GM13977 (cell line): ENCODE measurements at places on chromosomes 11 and 22.

DNA sequence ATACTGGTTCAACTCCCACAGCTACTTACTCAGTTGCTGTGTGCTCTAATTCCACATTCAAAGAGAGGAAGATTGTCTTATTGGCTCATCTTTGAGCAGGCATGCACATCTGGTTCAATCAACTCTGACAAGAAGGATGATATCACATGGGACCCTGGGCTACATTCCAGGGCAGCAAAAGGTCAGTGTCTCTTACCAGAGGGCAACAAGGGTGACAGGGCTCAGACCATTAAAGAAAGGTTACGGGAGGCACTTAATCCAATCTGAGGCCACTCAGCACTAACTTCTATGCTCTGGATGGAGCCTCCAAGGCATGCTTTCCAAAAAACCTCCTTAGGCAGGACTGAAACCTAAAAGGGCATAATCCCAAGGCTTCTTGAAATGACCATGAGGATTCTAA lies 549.4 kb upstream of the API5 start:
- DNase-seq, result no peak

DNA sequence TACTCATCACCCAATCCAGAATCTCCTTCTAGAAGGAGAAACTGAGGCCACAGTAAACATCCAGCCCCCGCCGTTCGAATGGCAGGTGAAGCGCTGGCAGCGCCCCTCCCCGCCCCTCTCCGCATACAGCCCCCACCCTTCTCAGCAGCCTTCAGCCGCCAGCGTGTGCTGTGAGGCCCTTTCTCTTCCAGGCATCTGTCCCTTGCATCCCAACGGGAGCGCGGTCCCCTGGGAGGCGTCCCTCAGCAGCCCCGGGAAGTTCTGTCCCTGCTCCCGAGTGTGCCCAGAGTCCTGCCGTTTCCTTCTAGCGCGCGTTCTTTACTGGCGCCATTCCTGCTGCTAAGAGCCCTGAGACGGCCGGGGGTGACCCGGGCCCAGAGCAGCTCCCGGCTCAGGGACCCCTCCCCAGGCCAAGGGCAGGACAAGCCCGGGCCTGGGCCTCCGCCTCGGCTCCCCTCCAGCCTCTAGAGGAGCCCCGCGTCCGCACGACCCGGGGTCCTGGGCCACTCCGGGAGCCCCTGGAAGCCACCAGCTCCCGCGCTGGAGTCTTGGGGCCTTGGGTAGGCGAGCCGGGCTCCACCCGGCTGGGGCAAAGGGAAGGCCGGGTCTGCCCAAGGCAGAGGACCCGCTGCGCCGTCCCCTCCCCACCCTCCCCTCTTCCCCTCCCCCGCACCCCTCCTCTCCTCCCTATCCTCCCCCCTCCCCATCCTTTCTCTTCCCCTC lies 450.4 kb downstream of the OPCML start:
- DNase-seq, result no peak

GRCh38 chr11:110757066-110757465 lies 44.8 kb upstream of the ARHGAP20 start:
- no peak for DNase-seq

GRCh38 chr11:90250970-90251369 lies 28.1 kb upstream of the CHORDC1 start:
- no peak for DNase-seq

DNA sequence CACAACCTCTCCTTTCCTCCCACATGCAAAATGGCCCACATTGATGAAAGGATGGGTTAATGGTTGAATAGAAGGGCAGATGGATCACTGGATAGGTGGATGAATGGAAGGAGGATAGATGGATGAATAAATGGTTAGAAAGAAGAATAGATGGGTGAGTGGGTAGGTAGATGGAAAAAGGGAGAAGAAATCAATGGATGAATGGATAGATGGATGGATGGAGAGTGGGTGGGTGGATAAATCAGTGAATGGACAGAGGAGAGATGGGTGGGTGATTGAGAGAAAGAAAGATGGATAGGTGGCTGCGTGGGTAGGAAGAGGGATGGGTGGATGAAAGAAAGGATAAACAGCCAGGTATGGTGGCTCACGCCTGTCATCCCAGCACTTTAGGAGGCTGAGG lies 1.2 kb downstream of the SEC14L3 start:
- no peak for DNase-seq

- DNase-seq, result no peak
These were observed 34.7 kb upstream of the RFPL3 start for GRCh38 chr22:32322986-32323385.

GRCh38 chr11:57181678-57182305 lies at the start of gene LRRC55:
Gene LRRC55, plus strand, starts transcription at chr11:57181953. Its CDS starts 70 bp downstream, at chr11:57182023.
- DNase-seq, result no peak

- no peak for DNase-seq
These were observed 260.9 kb downstream of the KIRREL3 start for GRCh38 chr11:126739499-126740145.

GRCh38 chr22:50671641-50672040 lies 982 bp upstream of the SHANK3 start:
- peak; percentile 30 for DNase-seq

GRCh38 chr22:19710769-19711106 lies 3.6 kb upstream of the SEPTIN5 start:
- no peak for DNase-seq

DNA sequence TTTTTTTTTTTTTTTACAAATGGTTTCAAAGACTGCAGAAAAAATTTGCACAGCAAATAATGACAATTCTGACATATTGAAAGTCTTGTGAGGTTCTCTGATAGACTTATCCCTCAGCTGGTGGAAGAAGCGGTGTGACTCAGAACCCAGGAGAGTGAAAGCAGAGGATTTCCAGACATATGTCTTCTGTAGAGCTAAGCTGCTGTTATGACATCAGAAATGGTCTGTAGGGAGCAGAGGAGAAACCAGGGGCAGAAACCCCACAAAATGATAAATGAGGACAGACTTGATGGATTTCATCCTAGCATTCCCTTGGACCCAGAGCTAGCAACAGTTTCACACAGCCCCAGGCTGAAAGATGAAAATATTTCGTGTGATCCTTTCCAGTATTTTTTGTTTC lies 582.6 kb downstream of the METTL15 start:
- DNase-seq, result no peak

DNA sequence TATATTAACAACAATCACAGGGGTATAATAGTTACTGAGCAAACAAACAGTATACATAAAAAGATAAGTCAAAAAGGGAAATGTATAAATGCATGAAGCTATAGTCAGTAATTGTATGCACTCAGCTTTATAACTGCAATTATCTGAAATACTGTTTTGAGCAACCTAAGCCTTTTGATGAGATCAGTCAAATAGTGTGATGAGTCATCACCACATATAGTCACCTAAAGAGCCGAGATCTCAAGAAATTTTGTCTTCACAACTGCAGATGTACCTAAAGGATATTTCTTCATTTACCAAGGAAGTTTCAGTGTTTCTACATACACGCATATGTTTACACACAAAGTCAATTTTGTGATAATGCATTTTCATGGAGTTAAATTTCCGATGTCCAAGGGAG lies 5.4 kb upstream of the OR51A2 start:
- no peak for DNase-seq

DNA sequence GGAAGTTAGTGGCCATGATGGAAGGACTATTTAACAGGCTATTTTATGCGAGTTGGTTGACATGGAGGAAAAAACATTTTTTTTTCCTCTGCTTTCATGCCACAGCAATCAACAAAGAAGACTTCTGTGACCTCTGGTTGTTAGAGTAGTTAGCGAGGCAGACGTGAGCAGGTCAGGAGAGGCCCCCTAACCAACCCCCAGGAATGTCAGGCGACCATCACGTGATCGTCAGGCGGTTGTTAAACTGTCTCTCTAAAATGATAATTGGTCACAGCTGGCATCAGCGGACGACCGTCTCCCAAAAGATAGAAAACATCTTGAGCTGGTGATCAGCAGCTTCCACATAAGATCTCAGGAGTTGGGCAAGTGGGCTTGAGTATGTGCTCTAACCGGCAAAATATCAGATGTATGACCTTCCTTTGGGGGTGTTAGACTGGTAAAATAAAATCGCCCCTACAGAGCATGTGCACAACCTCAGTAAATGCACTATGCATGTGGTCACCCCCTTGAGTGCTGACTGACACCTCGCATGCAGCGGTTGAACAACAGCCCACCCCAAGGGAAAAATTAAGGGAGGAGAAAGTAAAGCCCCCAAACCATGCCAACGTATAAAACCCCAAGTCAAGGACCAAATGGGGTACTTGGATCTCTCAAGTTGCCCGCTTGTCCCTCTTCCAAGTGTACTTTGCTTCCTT lies 20.9 kb upstream of the NARS2 start:
- no peak for DNase-seq

- DNase-seq, result no peak
These were observed 13.4 kb downstream of the IFT46 start for GRCh38 chr11:118552341-118552740.

DNA sequence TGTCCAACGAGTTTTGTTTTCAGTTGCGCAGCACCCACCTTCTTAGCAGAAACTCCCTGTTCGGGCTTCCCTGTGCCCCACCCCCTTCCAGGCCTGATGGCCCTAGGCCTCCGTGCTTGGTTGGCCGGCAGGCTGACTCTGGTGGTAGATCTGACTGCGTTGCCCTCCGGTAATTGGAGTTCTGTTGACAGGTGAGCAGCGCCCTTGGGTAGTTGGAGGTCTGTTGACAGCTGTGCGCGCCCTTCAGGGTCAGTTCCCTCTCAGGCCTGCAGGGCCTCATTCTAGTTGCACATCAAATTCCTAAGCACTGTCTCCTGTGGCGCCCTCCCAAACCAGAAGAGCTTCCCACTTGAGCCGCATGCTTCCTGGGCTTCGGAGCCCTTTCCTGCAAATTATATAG lies 776 bp downstream of the DGCR6 start:
- DNase-seq, result no peak

DNA sequence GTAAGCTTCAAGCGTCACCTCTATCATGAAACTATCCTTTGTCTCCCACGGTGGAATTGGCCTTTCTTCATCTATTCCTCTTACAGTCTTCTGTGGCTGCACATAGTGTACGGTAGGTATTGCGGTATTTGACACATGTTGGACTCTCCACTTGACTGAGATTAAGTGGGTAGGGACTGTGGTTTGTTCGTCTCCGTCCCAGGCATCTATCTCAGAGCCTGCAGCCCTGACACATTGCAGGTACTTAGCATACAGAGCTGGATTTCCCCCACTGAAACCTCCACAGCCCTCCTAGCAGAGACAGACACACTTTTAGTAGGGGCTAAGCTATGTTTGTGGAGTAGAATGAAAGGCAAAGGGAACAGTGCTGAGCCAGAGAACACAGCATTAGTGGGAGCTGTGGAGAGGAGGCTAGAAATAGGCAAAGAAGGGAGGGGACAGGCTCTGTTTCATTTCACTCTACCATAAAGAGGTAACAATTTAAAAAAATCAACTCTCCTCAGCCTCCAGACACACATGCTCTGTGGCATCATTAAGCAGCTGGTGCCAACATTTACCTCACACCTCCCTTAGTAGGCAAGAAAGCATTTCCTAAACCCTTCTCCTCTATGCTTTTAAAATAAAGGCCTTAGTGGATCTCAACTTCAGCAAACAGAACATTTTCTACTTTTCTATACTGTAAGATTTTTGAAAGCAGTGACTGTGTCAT lies 277.5 kb downstream of the KIRREL3 start:
- DNase-seq, result no peak

DNA sequence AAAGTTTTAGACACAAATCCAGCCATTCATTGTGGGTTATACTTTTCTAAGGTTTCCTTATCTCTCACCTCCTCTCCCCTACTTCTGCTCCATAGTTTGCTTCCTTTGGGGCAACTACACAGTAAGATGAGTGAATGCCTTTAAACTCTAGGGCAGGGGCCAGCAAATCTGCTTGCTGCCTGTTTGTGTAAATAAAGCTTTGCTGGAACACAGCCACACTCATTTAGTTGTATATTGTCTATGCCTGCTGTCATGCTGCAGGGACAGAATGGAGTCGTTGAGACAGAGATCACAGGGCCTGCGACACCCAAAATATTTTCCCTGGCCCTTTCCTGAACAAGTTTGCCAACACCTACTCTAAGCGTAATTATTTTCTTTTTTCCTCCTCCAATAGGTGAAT lies 58.7 kb downstream of the TECTA start:
- no peak for DNase-seq

- DNase-seq, result no peak
These were observed 6.6 kb downstream of the CERK start for GRCh38 chr22:46731246-46732040.

GRCh38 chr11:75142714-75143419 lies 8.0 kb upstream of the SLCO2B1 start:
- peak; percentile 59 for DNase-seq
